ENCODE measurements at places on chromosomes 1 and 21.

DNA sequence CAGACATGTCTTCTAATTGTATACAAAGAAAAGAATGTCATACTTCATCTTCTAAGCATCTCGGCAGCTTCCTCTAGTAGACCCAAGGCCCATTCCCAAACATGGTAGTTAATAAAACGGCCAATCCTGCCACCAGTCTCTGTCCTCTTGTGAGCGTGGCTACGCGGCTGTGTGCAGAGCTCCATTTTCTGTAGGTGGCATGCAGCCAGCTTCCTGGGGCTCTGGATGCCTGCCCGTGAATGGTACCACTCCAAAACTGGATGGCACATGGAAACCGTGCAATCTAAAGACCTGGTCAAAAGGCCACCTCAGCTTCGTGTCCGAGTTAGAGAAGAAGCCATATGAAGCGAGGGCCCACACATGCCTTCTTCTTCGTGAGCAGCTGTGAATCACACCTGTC is 110.7 kb downstream of the SIPA1L2 start:
- no peak for DNase-seq

- no peak for DNase-seq
Measured at GRCh38 chr1:233815865-233816264, 88.6 kb upstream of the SLC35F3 start.

- DNase-seq, result no peak
Measured at GRCh38 chr1:47386268-47386667, 29.8 kb upstream of the FOXE3 start.

DNA sequence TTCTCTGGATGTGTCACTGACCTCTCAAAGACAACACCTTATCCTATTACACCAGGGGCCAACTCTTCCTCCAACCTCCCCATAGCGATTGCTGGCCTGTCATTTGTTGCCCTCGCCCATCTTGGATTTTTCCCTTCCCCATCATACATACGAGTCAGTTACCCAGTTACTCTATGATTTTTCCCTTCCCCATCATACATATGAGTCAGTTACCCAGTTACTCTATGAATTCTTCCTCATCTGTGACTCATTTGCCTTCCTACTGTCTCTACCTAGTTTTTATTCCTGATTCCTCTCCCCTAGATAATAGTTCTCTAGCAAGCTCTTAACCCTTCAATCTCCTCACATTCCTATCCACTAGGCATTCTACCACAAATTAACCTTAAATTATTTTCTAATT is 178.8 kb downstream of the NR5A2 start:
- DNase-seq, result no peak

DNA sequence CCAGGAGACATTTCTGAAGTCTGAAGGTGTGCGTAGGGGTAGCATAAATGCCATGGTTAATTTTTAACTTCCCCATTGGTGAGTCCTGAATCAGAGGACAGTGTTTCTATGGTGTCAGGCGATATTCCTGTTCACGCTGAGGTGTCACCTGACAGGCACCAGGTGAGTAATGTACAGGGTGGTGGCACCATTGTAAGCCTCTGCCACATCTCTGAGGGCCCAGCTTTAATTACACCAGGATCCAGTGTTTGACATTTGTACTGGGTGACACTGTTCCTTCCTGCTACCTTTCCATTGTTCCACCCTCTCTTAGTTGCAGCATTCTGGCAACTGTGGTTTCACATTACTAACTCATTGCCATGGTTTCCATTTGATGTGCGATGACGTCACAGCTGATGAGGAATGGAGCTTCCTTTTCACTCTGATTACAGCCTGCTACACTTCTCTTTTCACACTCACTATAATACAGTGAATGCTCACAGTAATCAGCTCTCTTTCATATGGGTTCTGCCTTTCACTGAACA is 40.6 kb upstream of the MARK1 start:
- DNase-seq, result no peak

DNA sequence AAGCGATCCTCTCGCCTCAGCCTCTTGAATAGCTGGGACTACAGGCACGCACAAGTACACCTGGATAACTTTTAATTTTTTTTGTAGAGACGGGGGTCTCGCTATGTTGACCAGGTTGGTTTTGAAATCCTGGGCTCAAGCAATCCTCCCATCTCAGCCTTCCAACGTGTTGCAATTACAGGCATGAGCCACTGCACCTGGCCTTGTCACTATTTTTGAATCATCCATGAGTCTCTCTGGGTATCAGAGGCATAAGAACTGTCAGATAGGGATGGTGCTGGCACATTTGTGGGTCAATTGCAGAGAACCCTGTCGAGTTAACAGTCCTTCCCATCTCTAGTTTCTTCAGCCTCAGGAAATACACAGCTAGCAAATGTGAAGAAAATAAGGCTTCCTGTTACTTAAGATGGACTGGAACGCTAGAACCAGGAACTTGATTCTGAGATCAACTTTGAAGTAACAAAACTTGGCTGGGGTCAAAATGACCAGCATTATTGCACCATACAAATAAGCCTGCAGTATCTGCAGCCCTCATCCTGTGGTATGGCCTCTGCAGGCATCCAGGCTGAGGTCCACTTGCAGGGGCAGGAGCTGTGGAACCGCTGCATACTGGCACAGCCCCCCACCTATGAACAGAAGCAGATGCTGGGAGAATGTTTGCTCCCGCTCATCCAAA is 124.3 kb upstream of the GADD45A start:
- DNase-seq, result no peak
